T-helper 17 cell (primary cell): ENCODE measurements at places on chromosomes 12 and 14.

DNA sequence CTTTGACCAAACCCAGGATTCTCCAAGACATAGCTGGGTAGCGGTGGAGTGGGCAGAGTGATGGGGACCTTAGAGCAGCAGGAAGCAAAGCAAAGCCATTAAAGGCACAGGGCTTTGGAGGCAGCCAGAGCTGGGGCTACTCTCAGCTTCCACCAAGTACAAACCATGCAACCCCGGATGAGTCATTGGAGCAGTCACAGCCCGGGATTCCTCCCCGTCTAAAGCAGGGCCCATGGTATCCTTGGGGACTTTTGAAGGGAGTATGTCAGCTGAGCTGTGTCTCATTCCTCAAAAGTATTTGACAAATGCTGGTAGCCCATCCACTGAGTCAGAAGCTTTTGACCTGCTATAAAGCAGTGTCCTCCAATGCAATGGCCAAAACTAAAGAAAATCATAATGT, 9.7 kb upstream of the IFI27 start:
- DNase-seq = no peak

GRCh38 chr14:24463017-24463883, 20.7 kb upstream of the SDR39U1 start:
- no peak for DNase-seq

DNA sequence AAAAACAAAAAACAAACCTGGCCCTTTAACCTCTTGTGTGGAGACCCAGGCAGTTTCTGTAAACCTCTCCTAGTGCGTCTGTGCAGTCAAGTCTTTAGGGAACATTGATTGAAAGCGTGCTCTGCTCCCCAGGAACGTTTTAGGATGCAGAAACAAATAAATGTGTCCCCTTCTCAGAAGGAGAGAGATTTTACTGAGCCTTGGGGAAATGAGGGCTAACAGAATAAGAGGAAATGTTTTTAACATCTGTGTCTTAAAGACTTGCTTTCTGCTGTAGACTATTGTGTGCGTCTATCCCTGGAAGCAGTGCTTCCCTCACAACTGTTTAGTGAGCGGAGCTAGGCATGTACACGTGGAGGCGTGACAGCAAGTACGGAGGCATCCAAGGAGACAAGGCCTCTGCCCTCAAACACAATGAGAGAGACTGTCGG, 54.3 kb downstream of the TECPR2 start:
- no peak for DNase-seq

DNA sequence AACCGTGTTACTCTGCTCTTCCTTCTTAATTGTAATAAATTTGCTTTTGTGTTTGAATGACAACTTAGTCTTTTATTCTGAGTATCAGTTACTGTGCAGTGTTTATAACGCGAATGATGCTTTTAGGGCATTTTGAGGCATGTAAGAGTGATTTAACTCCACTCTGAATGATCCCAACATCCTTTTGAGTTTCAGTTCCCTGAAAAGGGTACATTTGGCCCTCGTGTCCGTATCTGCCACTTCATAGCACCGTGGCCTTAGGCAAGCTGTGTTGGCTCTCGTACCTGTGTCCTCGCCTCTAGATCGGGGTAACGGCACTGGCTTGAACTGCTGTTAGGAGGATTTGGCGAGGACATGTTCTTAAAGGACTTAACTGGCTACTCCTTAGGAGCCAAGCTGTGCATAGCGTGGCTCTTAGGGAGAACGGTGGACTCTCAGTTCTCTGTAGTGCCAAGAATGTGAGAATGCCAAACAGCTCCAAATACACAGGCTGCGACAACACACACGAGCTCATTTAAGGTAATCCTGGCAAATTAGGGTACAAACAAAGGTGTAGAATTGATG, 92.0 kb downstream of the PPP2R5C start:
- DNase-seq = no peak

DNA sequence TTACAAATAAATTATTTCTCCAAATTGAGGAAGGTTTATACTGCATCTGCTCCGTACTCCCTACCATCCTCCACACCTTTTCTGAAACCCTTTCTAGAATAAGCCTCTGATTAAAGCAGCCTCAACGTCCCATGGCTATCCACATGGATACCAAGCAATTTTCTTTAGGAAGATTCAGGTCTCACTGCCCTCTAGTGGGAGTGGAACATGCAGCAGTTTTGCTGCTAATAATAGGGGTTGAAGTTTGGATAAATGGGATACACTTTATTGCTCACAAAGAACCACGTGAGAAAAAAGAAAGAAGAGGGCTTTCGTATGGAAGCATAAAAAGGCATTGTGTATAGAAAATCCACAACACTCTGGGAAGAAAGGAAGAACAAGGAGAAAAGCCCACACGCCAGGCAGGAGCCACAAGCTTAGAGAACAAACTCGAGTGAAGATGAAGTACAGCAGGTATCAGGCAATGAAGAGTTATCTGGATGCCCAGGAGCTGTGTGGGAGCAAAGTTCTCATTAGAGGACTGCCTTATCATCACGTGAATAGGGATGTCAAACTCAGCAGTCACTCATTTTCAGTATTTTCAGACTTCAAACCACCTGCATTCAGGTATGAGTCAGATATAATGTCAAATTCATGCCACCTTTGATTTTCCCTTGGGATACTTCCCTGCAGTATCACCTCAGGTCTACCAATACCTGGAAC, 45.8 kb downstream of the CCER1 start:
- no peak for DNase-seq

DNA sequence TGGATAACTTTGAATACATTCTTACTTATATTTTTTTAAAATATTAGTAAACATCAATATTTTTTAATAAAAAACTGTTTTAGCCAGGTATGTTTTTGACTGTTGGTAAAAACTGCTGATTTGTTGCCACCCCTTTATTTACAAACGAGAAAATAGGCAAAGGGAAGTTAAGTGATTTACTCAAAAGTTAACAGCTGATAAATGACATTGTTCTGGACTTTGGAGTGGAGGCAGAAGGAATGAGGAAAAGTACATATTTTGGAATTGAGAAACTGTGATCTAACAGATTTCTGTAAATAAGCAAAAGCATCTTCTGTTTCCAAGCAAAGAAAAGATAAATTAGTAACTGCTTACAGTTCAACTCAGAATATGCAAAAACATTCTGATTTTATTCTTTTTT, 4.5 kb downstream of the AP5M1 start:
- no peak for DNase-seq

DNA sequence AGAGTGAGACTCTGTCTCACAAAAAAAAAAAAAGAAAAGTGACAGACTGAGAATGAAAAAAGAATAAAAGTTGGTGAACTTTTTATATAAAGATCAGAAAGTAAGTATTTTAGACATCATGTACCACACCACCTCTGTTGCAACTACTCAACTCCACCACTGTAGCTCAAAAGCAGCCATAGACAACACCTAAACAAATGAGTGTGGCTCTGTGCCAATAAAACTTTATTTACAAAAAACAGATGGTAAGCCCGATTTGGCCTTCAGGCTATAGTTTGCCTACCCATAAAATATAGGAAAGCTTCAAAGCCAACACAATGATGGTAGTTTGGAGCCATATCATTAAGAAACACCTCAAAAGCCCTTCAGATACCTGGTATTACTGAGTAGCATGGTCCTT, 154.5 kb upstream of the FOXN3 start:
- DNase-seq = no peak

GRCh38 chr12:119665164-119665929, 2.6 kb upstream of the PRKAB1 start:
- DNase-seq = no peak

DNA sequence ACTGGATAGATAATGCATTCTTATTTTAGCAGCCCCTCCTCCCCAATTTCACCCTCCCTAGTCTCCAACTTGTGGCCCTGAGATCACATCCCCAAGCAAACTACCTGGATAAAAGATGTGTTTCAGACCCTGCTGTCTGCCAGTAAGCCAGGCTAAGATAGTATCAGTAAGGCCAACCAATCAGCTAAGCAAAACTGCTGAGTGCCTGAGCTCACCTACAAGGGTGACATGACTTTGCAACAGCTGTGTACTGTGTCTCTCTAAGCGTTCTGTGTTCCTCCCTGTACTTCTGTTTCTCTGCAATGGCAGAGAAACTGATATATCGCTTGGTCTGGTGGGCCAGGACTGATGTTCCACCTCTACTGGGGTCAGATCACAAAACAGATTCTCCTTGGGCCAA, 224.9 kb downstream of the BTG1 start:
- DNase-seq = no peak

- peak; percentile 50 for DNase-seq
These were observed 1180.6 kb downstream of the VRK1 start for GRCh38 chr14:97977651-97978261.

DNA sequence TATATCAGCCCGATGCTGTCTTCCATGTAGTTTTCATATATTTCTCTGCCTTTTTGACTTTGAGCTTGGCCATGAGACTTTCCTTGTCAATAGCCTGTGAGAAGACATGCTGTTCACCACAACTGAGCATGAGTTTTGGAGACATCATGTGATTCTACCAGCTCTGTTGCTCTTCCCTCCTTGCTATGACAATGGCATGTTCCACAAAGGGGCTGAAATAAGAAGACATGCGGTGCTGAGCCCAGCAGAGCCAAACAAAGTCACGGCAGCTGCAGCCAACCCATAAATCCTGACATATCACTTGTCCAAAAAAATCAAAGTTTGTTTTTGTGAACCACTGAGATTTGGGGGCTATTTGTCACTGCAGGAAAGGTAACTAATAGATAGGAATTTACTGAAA, 343.4 kb upstream of the KITLG start:
- no peak for DNase-seq

- DNase-seq = peak; percentile 61
These were observed 42.2 kb upstream of the ATP23 start for GRCh38 chr12:57899010-57899662.

DNA sequence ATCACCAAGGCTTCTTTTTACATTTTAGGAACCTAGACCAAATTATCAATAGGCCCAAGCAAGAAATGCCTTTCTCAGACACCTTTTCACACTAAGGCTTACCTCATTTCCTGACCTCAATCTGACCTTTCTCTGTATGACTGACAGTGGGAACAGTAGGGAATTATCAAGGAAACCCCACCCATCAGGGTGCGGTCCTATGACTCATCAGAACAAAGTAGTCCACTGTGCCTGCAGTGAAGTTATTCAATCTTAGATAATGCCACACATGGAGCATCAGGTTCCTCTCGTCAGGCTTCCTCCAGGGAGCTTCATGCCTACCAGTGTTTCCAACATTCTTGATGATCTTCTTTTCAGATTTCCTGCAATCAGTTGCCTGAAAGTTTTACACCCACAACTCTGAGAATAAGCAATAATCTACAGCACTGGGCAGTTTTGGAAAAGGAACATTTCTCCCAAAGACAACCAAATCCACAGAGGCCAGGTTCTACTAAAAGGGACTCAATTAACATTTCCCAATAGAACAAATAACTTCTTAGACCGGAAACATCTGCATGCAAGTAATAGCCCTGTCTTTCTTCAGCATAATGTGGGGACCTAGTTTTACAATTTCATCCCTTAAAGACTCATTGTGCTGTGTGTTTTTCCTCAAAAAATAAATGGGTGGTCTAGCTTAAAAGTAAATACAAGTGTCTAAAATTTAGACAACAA, 35.9 kb upstream of the TMTC2 start:
- DNase-seq = no peak
